Activated naive CD4-positive, alpha-beta T cell treated with anti-CD3 and anti-CD28 coated beads, Interleukin-2, amount 50 U/mL, for 16 hours (primary cell): ENCODE measurements at places on chromosomes 3 and 15.

DNA sequence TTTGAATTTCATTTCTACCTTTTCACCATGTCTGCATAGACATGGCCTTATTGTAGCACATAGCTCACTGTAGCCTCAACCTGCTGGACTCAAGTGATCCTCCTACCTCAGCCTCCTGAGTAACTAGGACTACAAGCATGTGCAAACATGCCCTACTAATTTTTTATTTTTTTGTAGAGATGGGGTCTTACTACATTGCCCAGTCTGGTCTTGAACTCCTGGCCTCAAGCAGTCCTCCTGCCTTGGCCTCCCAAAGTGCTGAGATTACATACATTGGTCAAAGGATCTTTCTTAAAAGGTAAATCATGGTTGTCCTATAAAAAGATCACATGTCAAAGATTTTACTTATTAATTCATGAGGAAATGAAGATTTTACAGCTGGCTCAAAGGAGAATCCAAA lies 57.2 kb upstream of the GOLGA8B start:
- DNase-seq = no peak

DNA sequence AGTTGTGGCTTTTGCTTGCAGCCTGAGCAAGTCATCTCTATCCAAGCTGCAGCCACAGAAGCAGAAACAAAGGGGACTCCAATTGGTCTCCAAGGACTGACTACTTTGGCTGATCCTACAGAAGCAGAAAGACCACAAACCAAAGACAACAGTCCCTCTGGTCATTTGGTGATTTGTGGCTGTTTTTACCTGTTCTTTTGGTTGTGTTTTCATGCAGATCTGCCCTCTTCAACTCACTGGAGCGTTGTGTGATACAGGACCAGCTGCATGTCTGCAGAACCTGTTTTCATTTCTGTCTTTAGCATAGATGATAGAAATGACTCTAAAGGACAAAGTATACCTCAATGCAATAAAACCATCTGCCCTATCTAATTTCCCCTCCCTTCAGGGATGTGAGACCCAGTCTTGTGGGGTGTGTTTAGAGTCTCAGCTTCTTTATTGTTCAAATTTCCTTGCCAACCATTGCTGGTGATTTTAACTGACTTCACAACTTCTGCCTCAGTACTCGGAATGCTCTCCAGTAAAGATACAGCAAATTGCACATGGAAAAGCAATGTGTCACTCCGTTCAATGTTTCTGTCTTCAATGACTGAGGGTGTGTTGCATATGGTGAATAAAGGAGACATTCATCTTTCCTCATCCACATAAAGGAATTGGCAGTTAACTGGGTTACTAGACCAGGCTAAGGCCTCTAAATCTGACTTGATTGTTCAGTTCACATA lies 48.9 kb upstream of the SLC7A14 start:
- no peak for DNase-seq

DNA sequence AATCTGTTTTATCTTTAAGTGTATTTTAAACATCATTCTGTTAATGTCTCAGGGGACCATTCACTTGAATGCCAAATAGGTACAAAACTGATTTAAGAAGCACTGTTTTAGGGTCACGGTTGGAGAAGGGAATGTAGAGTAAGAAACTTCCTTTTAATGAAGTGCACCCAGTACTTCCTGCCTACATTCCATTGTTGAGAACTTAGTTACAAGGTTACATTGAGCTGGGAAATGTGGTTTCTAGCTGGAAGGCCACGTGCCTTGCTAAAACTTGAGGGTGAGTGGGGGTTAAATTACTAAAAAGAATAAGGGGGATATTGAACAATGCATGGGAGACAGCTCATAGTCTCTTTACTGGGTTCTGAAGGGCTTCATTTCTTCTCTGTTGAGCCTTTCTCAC lies 78.3 kb upstream of the TBC1D5 start:
- no peak for DNase-seq

DNA sequence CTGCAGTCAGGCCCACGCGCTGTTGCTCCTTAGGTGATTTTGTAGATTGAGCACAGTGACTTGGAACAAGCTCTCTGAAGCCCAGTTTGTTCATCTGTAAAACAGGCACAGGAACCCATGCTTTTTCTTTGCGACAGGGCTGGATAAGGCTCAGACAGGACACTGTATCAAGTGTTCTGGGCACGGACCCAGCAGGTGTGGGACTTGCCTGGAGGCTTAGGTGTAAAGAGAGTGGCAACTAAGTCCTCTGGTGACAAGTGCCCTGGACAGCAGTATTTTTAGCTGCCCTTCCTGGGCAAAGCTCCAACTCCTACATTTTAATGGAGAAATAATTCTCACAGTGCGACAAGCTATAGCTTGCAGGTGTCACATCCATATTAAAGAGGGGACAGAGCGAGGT lies 32.2 kb downstream of the CD276 start:
- no peak for DNase-seq

DNA sequence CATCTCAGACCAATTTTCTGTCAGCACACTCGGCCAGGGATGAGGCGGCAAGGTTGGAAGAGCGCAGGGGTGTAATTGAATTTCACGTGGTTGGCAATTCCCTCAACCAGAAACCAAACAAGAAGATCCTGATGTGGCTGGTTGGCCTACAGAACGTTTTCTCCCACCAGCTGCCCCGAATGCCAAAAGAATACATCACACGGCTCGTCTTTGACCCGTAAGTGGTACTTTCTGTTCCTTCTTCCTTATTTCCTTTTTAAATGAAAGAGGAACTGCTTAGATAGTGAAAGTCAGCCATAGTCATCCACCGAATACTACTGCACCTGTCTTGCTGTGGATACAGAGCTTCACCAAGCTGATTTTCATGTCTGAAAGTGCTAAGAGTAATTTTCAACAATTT lies 60.1 kb downstream of the SGO1 start:
- DNase-seq = no peak

DNA sequence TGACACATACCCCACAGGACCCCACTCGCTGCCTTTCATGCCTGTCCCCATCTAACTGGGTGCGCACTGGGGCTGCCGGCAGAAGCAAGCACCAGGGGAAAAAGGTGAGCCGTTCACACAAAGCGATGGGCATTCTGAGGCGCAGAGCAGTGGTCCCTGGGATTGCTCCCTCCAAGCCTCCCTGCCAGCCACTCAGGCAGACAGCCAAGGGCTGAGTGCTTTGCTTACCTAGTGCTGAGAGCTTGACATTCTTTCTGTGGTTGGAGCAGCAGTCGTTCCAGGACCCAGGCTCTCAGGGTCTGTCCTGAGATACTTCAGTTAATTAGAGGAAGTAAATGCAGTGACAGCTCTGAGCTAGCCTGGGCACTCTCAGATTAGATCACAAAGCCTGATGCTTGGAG lies 5.7 kb downstream of the ESYT3 start:
- no peak for DNase-seq

DNA sequence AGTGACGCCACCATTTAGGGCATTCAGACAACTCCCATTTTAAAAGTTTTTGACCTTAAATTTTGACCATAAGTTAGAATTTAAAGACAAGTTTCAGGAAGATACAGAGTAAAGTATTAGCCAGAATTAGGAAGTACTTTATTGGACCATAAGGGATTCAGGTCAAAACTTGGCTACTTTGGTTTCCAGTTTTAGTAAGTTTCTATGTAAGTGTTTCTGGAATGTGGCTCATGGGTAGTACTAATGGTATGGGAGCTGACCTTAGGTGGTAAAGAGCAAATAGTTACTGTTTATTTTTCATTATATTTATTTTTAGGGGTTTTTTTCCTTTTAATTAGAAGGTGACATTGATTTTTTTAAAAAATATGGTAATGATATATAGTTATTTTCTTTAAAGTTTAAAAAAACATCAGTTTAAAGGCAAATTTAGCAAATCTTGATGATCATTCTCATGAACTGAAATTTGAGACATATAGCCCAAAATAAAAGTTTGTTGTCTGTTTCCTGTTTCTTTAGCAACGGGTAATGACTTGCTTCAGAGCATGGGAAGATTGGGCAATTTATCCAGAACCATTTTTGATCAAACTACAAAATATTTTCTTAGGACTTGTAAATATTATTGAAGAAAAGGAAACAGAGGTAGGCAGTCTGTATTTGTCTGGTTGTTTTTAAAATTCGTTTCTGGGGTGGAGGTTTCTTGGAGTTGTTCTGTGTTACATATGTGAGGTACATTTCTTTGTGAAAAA lies 34.3 kb downstream of the U2SURP start:
- no peak for DNase-seq

GRCh38 chr15:64134345-64134829 lies 17.1 kb upstream of the SNX22 start:
- no peak for DNase-seq

GRCh38 chr3:161208931-161209330 lies 12.2 kb upstream of the NMD3 start:
- DNase-seq = no peak

- no peak for DNase-seq
These were observed 52.8 kb downstream of the MGA start for GRCh38 chr15:41713047-41713446.

DNA sequence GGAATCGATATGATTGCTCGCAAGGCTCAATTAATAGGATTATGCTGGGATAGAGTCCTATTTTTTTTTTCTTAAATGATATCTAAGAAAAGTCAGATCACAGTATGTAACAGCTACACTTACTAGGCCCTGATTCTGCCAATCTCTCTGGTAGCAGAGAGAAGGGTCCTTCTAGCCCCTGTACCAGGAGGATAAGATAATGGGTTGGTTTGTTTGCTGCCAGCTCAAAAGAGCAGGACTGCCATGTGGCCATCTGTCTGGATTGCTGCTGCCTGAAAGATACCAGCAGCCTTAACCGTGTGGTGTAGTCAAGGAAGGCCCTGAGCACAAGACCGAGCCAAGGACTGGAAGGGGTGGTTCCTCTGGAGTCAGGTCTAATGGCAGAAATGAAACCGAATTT lies 236.4 kb downstream of the KLF13 start:
- DNase-seq = no peak

DNA sequence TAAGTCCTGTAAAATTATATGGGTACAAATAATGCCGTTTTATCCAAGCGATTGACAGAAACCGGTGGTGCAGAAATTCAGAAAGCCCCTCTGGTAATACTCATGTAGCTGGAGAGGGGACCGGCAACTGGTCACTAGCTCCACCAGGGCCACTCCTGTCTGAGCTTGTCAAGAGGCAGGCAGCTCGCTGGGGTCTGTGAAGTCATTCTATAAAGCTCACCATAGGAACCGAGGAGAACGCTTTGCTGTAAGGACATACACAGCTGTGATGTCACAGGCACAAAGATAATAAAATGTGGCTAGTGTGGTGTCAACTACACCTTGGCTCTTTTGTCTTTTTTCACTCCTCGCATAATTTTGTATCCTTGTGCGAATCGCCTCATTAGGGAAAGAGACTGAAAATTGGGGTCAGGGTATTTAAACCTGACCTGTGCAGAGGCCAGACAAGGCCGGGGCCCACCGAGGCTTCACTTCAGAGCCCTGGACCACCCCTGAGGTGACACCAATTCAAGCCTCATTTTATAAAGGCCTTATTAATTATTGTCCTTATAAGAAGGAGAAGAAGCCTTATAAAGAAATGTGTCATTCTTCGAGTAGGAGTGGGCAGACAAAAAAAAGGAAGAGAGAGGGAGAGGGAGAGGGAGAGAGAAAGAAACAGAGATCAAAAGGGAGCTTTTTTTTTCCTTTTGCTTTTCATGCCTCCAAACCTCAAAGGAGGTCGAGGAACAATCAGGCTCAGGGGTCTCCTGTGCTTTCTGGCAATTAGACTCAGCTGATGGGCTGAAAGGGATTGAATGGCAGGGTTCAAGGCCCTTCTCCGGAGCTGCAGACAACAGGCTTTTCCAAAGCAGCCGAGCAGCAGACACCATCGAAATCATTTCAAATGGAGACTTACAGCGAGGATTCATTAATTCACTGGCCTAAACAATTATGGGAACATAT lies 813.3 kb upstream of the ARRDC4 start:
- no peak for DNase-seq

DNA sequence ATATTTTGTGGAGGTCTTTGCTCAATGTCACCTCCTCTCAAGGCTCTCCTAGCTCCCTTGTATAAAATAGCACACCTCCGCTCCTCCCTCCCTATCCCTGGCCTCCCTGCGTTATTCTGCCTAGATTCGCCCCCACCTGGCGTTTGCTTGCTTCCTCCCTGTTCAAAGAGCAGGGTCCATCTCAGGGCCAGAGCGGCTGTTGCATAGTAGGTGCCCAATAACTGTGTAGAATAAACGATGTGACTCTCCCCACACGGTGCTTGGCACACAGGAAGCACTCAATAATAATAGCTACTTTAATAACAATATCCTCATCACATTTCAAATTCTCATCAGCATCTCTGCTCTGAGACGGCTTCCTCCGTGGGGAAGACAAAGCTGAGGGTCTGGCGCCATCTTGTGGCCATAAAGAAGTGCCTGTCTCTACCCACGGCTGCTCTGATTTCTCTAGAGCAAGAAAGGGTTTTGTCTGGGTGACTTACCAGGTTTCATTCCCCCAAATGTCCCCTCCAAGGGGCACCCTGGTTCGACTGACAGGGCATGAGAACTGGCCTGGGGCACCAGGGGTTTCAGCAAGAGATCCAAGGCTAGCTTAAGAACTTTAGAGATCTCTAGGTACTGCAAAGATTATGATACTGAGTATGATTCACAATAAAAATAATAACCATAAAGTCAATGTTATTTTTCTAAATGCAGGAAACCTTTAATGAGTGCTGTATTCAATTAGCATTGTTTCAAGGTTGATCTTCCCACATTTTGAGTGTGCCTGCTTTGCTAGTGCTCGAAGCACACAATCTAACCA lies 16.1 kb downstream of the CD276 start:
- peak; percentile 74 for DNase-seq

- no peak for DNase-seq
These were observed 1060.2 kb downstream of the NSUN3 start for GRCh38 chr3:95123104-95123503.

DNA sequence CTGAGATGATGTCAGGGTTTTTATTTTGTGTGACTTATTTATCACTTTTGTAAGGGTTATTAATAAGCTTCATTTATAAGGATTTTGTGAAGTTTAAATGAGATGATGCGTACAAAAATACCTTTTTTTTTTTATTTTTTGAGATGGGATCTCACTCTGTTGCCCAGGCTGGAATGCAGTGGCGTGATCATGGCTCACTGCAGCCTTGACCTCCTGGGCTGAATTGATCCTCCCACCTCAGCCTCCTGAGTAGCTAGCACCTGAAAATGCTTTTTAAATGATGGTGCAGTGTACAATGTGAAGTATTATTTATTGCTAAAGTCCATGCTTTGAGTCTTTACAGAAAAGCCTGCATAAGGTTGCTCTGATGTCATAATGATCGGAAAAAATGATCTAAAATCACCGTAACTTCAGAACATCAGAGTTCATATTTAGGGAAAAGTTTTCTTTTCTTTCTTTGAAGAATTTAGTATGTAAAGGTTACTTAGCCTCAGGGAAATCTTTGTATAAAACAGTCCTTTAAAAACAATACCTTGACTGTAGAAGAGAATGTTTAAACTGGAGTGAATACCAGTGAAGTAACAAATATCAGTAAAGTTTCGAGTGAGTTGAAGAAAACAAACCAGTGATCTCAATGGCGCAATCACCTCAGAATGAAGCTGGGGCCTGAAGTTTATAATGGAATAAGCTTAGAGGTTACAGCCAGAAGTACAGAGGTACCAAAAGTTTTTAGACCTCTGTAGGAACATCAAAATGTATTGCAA lies 29.7 kb downstream of the TCF12 start:
- DNase-seq = no peak
